Activated naive CD4-positive, alpha-beta T cell treated with anti-CD3 and anti-CD28 coated beads for 36 hours (primary cell): ENCODE measurements at places on chromosomes 12 and 14.
A peak's percentile ranks its signal among the peaks of the same experiment; 100 is the strongest.

DNA sequence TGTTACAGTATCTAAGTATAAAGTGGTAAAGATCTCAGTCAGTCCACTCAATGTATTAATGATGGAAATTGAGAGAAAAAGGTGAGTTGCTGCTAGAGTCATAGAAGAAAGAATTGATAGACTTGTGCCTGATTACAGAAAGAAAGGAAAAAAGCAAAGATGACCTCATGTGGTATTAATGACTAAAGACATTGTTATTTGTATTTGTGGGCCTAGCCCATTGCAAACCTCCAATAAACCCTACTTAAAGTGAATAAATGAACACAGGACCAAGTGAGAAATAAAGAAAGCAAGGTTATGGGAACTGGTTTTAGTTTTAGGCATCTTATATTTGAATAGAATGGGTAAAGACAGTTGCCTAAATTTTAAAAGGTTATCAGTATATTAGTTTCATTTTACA lies 105.5 kb downstream of the SYT1 start:
- no peak for DNase-seq

DNA sequence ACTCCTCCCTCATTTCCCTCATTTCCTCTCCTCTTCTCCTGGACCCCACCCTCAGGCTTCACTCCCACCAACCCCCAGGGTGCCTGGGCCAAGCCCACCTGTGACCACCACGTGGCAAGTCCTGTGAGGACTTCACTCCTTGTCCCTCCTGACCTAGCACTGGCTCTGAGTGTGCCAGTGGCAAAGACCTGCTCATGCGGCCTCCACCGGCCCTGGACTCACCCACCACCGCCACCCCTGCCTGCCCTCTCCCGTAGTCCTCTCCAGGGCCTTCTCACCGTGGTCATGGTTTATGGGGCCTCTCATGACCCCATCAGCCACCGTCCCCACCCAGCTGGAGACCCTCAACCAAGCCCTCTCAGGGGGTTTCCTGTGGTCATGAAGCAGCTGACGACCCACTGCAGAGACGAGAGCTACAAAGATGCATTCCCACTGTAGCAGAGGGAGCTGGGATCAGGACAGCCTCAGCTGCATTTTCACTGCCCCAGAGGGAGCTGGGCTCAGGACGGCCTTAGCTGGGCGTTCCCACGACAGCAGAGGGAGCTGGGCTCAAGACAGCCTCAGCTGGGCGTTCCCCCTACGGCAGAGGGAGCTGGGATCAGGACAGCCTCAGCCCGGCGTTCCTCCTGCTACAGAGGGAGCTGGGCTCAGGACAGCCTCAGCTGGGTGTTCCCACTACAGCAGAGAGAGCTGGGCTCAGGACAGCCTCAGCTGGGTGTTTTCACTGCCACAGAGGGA lies 3.2 kb upstream of the C14orf180 start:
- DNase-seq, result no peak

- no peak for DNase-seq
These were observed 109.8 kb upstream of the ARID2 start for GRCh38 chr12:45619736-45620135.

- DNase-seq, result no peak
These were observed 112.8 kb upstream of the PELI2 start for GRCh38 chr14:56005191-56006053.

GRCh38 chr12:45121224-45121623 lies 70.3 kb upstream of the DBX2 start:
- DNase-seq, result no peak

GRCh38 chr14:91835920-91836843 lies 31.2 kb downstream of the TC2N start:
- peak; percentile 92 for DNase-seq

DNA sequence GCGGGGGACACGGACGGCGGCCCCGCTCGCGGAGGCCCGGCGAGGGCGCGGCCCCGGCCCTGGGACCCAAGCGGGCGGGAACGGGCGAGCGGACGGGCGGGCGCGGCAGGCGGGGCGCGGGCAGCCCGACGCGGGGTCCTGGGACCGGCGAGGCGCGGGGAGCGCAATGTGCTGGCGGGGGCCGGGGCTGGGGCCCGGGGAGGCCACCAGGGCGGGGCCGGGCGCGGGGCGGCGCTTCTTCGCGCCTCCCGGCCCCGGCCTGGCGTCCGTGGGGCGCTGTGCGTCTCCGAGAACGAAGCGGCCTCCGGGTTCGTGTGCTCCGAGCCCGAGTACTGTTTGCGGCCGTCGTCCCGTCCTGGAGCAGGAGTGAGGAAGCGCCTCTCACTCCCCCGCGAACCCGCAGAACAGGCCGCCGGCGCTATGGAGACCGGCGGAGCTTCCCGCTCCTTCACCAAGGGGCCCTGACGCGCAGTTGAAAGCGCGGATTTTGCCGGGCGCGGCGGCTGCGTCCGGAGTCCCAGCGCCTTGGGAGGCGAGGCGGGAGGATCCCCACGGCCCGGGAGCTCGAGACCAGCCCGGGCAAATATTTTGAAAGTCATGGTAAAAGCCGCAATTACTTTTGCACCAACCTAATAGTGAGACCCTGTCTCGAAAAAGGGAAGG lies 420 bp upstream of the ANKLE2 start:
- DNase-seq, result peak; percentile 84

DNA sequence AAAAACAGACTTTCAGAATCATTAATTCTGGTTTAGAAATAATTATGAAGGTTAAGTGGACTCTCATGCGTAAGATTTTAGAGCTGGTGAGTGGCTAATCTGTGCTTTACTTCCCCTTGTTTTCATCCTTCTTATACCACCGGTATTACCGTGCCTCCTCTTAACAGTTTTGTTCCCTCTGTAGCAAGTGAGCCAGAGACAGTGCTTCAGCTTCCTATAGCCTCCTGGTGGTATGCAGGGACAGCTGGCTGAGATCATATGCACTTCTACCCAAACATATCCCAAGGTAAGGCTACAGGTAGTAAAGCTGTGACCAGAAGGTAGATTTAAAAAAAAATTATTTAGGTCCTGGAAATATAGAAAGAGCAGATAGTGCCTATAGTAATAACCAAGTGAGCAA lies 55.2 kb downstream of the PDE3A start:
- no peak for DNase-seq

GRCh38 chr12:28130625-28131598 lies 59.3 kb upstream of the CCDC91 start:
- DNase-seq, result no peak

GRCh38 chr14:74712499-74713394 lies at the start of the genes AREL1 and FCF1:
TSS of gene AREL1 (minus strand) at chr14:74713080. CDS start at chr14:74685615, 27,465 bp downstream.
TSS of gene FCF1 (plus strand) at chr14:74713144. CDS start at chr14:74713198, 54 bp downstream.
- peak; percentile 93 for DNase-seq

DNA sequence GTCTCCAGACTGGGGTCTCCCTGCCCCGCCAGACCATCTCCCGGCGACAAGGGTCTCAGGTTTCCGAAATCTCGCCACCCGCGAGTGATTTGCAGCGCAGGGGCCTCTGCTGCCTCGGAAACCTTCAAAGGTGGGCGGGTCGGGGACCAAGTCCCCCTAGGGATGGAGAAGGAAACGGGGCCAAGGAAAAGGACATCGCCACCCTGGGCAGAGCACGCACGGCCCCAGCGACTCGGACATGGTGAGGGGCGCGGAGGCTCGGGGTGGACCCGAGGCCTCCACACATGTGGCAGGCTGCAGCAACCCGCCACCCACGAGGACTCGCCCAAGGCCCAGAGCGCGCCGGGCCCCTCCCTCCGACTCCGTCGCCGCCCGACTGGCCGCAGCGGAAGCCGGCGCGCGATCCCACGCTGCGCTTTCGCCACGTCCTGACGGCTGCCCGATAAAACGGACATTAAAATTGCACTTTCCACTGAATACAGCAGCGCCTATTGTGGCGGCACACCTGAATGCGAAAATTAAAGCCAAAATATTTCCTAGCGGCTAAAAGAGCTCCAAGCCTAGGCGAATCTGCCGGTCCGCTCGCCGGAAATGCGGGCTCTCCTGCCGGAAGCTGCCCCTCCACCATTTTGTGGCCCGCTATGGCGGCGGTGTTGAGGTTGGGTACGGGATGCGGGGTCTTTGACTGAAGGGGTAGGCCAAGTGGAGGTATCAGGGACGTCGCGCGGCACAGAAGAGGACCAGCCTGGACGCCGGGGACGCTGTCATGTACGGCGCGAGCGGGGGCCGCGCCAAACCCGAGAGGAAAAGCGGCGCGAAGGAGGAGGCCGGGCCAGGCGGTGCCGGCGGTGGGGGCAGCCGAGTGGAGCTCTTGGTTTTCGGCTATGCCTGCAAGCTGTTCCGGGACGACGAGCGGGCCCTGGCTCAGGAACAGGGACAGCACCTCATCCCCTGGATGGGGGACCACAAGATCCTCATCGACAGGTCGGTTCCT lies at the start of gene SFSWAP:
SFSWAP (plus strand) TSS at position 627 of the 994 bp plus-strand sequence; CDS start at position 767, 140 bp downstream.
- DNase-seq, result peak; percentile 79
